ENCODE measurements at places on chromosomes 7 and 10.

DNA sequence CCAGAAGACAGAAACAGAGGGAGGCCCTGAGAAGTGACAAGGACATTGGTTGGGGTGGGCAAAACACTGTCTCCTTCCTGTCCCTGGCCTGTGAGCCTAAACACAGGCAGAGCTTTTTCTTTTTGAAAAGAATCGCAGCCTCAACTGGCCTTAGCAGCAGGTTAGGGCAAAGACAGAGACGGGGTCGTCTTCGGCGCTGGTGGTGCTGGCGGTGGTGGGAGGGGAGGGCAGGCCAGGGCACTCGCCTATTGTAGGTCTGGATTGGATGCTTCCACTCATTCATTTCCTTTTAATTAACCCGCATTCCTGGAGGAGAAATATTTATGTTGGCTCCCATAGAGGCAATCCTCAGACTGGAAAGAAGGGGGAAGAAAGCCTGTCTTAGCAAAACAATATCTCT lies 22.6 kb downstream of the WNT8B start:
- no peak for DNase-seq

GRCh38 chr7:96016735-96017134 lies 244.4 kb downstream of the DYNC1I1 start:
- DNase-seq, result no peak

DNA sequence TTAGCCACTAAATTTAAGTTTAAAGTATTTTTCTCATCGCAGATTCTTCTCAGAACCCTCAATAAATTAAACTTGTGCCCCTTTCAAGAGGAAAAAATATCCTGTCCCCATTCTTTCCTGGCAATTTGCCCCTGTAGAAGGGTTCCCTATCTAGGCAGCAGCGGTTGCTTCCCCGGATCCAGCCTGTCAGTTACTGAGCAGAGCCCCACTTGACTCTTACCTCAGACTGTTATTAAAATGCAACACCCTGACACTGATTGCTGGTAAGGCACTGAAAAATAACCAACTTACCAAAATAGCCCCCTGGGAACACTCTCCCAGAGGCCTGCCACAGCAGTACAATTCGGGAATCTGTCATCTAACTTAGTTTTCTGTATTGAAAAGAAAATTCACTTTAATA lies 13.9 kb downstream of the LMTK2 start:
- no peak for DNase-seq

DNA sequence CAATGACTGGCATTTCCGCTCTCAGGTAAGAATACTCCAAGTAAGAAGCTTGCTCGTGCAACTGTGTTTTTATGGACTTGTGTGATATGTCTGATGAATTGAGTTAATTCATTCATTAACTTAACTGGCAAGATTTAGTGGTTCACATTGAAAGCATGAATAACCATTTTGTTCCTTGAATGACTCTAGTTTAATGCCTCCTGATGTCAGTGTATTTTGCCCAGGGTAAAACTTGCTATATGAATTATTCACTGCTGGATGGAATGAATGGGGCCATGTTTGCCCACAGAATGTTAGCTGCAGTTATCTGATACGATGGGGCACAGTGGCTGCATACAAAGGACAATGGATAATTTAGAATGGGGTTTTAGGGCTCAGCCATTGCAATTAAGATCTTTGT lies 124.1 kb downstream of the ZNF365 start:
- no peak for DNase-seq

DNA sequence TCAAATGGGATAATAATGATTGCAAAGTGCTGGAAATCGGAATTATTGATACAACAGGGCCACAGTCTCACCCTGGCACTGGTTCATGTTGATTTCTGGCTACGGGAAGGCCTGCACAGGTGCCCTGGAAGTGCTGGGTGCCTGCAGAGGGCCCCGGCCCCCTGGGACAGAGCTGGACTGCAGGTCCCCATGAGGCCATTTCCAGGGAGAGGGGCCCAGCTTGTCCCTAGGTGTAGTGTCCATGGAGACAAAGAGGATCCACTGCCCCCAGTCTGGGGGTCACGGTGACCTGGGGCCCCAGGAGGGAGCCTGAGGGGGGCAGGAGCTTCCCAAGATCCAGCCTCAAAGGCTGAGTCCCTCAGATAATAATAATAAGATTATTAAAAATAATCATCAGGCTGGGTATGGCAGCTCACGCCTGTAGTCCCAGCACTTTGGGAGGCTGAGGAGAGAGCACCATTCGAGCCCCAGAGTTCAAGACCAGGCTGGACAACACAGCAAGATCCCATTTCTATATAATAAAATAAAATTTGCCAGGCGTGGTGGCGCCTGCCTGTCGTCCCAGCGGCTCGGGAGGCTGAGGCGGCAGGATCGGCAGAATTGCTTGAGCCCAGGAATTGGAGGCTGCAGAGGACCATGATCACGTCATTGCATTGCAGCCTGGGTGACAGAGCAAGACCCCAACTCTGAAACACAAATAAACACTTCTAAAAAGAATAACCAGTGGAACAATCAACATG lies 98.1 kb downstream of the MICALL2 start:
- DNase-seq, result no peak

All from stimulated activated CD8-positive, alpha-beta memory T cell treated with anti-CD3 and anti-CD28 coated beads, Interleukin-15, amount 100 ng/mL, for 48 hours (primary cell).